ENCODE measurements at places on chromosomes 7 and 10.
A peak's percentile ranks its signal among the peaks of the same experiment; 100 is the strongest.

GRCh38 chr7:151806204-151806603 lies 70.7 kb downstream of the PRKAG2 start:
- DNase-seq, result no peak

GRCh38 chr10:65125212-65125611 lies 1604.0 kb downstream of the REEP3 start:
- DNase-seq, result no peak

DNA sequence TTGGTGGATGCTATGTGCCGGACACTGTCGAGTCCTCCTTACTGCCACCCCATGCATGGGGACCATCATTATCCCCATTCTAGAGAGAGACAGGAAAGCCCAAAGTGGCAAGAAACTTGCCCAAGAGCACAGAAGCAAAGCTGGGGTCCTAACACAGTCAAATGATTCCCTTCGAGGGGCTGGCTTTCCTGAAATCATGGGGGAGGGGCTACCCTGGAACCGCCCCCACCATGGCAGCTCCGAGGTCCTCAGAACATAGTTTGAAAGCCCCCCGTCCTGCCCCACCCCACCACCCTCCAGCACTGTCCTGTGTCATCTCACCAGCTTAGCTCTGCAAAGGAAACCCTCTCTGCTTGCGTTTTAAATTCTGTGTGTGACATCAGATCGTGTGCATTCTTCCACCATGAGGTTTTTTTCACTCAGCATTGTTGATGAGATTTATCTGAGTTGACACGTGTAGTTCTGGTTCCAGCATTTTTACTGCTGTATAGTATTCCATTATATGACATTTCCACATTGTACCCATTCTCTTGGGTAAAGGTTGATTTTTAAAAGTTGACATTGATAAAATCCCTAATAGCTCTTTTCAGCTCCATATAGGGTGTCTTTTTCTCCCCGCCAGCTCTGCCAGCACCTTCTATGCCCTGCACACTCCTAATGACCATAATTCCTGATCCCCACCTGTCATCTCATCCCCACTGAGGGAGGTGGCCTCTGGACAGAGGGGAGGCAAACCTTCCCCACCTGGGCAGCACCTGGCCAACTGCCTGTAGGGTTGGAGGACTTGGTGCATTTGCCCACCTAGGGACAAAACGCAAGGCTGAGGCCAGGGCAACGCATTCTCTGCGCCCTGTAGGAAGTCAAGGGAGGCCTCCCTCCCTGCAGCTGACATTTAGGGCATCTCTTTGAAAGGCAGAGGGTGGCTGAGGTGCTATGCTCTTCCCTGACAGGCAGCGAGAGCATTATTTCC lies 100.2 kb upstream of the GPR26 start:
- DNase-seq, result no peak

- DNase-seq, result no peak
These were observed 38.1 kb downstream of the ADRA2A start for GRCh38 chr10:111114758-111115500.

DNA sequence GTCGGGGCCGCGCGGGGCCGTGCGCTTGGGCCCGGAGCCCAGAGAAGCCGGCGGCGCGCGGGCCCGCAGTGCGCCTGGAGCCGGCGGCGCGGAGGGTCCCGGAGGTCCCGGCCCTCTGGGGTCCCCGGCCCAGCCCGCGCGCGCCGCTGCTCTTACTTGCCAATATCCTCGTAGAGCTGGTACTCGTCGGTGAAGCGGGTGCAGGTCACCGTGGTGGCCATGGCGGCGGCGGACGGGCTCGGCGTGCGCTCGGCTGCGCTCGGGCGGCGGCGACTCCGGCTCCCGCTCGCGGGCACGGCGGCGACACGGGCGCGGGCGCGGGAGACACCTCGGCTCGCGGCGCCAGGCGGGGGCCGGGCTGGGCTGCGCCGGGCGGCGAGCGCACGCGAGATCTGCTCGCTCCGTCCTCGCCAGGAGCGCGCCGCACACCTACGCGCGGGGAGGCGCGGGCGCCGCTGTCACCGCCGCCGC lies at the start of gene CAMK2B:
Gene CAMK2B (minus strand): TSS at position 394 of the 471 bp plus-strand sequence. CDS start 173 bp downstream, at position 221.
- DNase-seq, result peak; percentile 41

DNA sequence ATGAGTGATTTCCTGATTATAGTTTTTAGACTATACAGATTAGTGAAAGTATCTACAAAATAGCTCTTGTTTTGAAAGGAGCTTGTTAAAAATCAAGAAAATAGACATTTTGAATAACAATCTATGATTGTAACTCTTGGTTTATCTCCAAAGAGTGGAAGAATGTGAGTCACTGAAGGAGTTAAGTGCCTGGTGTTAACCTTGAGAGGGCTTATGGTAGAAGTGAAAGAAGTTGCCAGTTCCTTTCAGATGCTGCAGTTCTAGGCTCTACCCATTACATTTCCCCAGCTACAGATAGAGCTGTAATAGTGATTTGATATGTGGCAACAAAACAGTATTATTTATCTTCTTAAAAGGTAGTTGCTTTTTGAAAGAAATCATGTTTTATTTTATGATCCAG lies 12.7 kb downstream of the NRBF2 start:
- peak; percentile 56 for DNase-seq

GRCh38 chr7:130654850-130655249 lies 13.7 kb downstream of the COPG2 start:
- DNase-seq, result no peak

DNA sequence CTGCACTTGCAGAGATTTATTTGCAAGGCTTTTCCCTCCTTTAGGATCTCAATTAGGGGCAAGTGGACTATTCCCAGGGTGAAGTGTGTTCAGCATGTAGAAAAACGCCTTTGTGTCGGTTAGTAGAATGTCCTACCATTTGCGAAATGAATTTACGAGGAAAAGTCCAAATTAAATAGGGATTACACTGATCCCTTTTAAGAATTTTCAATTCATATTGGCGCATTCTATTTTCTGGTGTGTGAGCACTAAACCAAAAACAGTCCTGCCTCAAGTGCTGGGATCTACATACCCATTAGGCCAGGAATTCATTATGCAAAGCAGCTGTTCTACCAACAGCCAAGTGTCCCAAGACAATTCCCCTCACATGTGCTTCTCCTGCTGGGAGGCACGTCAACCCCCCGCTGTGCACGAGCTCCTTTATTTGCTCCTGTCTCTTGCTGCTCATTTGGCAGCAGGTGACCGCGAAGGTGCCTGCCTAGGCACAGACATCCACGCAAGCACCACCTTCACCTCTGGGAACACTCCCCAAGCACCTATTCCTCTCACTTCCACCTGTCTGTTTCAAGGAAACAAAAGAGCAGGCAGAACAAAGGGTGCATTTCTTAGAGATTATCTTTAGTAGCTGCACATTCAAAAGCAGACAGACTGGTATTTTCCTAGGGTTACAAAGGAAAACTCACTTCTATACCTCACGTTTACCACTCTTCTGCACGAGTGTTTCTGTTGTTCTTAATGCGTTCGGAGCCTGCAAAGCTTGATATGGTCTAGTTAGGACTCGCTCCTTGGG lies 134.6 kb upstream of the FGFR2 start:
- no peak for DNase-seq

- peak; percentile 16 for DNase-seq
These were observed 198.1 kb upstream of the STK17A start for GRCh38 chr7:43384616-43385308.

DNA sequence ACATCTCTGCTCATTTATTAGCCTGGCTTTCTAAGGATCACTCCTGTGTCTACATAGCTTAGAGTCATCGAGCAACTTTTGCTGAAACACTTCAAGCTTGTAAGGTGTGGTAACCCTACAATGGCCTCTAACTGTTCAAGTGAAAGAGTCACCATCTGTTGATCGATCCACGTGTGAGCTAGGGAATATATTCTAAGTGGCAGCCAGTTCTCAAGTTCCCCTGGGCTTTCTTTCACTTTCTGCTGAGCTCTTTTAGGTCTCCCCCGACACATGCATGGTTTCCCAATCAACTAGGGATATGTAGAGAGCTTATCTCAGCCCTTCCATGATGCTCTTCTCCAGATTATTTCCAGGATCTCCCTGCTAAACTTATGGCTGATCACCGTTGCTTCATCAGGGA lies 15.5 kb downstream of the AOAH start:
- no peak for DNase-seq

DNA sequence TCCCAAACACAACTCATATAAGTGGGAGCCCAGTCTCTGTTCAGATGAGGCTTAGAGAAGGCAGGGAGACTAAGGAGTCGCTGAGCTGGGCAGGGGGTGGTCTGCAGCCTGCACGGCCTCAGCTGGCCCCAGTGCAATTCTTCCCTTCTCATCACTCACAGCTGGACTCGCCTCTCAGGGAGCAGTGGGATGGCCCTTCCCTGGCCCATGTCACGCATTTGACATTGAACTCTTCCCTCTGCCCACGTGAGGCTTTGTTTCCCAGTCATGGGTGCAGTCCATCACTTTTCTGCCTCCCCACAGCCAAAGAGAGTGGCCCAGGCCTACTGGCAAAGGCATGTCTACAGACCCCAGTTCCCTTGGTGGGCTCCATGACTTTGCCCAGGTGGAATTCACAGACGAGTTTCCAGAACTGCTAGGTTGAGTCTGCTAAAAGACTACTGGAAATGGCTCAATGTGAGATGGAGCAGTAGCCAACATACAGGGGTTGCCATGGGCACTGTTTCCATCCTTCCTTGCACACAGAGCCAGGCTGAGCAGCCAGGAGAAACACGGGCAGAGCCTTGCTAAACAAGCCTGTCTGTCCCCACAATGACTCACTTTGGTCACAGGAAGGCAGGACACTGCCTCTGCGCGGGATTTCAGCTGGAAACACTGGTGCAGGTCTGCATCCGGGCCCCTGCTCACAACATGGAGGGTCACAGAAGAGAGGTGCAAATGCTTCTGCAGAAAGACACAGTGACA lies 90.1 kb downstream of the OAT start:
- DNase-seq, result no peak

- DNase-seq, result peak; percentile 81
These were observed 5.0 kb downstream of the EPHB6 start for GRCh38 chr7:142859829-142860228.

- DNase-seq, result no peak
These were observed 113.3 kb downstream of the ARHGAP22 start for GRCh38 chr10:48491392-48492139.

DNA sequence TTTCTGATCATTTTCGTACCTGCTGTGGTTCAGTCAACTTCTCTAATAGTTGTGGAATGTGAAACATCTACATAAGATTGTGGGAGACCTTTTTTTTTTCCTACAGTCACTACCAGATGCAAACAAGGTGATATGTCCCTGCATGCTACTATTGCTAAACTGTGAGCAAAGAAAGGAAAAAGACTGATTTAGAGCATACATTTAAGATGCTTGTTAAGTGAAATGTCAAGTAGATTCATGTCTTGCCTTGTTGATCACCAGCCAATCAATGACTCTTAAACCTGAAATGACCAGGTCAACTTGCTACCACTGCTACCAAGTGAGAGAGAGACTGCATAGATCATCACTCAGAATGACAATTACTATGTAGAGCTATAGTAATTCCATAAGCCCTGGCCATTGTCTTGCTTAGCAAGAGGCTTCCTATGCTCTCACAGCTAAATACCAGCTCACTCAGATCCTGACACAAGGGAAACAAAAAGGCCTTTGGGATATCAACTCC lies 84.3 kb upstream of the SKAP2 start:
- no peak for DNase-seq

DNA sequence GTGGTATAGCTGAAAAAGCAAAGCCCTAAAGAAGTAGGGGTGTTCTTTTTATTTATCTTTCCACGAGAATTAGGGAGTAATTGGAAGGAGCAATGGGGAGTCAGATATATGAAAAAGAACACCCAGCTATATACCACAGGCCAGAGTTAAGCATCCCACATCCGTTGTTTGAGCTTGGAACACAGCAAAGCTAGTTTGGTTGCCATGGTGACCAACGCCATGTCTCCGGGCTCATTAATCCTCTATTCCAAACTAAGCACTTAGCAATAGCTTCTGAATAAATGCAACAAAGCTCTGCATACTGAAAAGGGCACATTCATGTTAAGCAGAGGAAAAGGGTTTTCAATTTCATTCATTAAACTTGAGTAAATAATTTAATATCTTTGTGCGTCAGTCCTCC lies 23.5 kb downstream of the ASB4 start:
- DNase-seq, result peak; percentile 57

GRCh38 chr7:28037220-28038010 lies 143.2 kb downstream of the JAZF1 start:
- DNase-seq, result peak; percentile 97

DNA sequence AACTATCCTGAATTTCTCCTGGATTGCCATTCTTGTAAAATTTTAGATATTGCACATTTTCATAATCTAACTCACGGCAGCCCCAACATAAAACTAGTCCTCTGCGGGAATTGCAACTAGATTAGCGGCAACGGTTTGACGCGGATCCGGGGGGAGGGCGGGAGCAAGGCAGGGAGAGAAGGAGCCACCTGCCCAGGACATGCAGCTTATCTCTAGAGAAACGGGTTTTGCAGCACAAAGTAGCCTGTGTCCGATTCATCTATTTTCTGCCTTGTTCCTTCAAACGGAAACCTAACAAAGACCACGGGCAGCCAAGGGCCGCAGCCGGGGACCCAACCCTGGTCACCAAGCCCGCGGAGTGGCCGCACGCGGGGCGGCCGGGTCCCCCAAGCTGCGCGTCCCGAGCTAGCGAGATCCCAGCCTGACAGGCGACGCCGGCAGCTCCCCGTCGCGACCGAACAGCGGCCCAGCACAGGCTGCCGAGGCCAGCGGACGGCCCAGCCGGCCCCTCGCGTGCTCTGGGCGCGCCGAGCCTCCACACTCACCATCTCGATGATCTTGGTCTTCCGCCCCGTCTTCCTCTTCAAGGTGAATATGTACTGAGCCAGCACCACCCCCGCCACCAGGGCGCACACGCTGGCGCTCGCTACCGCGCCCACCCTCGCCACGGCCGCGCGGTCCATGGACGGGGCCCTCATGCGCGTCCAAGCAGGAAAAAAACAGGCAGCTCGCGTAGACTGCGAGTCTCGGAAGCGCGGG lies at the start of gene NT5C3A:
Gene NT5C3A (minus strand): TSS at position 754 of the 759 bp plus-strand sequence. CDS start 71 bp downstream, at position 683.
- peak; percentile 68 for DNase-seq

DNA sequence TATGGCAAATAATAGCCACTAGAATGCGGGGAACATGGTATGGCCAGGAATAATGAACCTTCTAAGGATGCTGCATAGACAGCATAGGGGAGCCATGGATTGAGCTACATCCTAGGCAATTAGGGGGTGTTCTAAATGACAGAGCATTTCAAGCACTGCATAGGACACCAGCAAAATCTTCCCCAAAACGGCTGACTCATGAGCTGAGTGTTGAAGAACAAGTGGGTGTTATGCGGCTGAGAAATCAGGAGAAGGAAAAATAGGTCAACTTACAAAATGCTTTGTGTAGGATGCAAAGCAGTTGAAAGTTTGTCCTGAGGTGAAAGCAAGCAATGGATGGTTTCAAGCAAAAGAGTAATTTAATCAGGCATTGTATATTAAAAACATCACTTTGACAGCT lies 1023.5 kb upstream of the C7orf33 start:
- peak; percentile 17 for DNase-seq

GRCh38 chr7:24885305-24885704 lies 94.7 kb downstream of the OSBPL3 start:
- DNase-seq, result no peak

- DNase-seq, result no peak
These were observed 22.5 kb upstream of the MGAM2 start for GRCh38 chr7:142089035-142089434.

DNA sequence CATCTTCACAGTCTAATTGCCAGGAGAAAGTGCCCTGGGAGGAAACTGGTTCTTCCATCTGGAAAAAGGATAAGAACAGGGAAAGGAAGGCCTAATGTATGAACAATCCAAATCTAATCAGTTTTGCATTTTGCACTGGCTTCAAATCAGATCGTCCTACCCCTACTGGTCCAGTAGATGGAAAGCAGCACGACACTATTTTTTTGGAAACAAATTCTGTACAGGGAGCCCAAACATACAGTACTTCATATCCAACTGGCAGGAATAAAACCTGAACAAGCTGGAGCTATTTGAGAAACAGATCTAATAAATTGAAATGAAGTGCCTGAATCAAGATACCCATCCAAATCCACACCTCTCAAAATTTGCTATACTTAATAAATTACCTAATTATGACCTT lies 36.5 kb downstream of the ETV1 start:
- no peak for DNase-seq

All from GM23248 (cell line).